ENCODE measurements at places on chromosomes 6 and 20. TPM values are rescaled to one million over a fixed set of nuclear protein-coding genes. Genes with fewer than 3 reads are reported as not detected.

GRCh38 chr6:53287336-53288225 is 61.2 kb downstream of the ELOVL5 start:
- DNase-seq = no peak

TFEB gene
- polyA plus RNA-seq = 10.1 TPM

C6orf58 gene
- polyA plus RNA-seq = 1.0 TPM

DNA sequence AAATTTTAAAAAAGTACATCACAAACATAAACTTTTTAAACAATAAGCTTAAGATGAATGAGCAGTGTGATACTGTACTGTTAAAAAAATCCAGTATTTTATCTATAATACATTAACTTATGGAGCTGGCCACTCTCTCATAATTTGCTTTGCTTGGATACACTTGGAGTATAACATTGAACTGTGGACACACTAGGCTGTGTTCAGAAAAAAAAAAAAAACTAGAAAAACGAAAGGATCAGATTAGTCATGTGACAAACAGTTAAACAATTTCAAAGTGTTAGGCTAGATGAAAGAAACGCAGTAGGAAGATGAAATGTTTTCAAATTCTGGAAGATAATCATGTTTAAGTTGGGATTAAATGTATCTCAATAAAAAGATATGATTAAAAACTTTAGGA is 220.0 kb downstream of the GRIK2 start:
- DNase-seq = no peak

DNA sequence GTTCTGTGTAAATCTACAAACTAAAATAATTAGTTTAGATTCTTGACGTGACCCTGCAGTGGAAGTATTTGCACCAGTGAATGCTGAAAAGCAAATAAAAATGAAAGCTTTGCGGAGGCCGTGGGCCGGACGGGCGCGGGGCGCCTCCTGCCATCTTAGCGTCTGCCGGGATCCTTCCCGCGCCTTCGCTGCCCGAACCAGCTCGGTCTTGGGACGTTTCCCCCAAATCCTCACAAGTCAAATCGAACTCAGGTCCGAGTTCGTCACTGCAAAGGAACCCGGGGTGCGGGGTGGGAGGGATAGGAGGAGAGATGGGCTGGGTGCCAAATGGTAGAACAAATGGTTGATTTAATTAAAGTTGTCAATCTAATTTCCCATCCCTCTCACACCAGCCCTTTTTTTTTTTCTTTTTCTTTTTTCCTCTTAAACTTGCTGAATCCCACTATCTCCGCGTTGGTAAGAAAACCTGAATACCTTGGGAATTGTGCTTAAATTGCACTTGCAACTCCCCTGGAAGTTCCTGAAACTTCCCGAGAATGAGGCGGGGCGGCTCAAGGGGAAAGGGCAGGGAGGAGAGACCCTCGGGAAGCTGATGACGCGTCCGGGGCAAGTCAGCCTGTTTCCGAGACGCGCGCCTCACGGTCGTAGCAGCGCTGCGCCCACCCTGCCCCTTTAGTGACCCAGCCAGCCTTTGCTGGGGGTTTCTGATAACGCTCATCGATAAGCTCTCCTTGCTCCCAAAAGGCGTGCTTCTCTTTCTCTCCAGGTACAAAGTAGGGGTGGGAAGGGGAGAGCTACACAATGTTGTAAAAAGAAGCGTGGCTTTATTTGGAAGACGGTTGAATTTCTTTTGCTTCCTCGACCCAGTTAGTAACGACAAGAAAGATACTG is 1.8 kb downstream of the GJA1 start:
- peak; percentile 82 for DNase-seq

DNA sequence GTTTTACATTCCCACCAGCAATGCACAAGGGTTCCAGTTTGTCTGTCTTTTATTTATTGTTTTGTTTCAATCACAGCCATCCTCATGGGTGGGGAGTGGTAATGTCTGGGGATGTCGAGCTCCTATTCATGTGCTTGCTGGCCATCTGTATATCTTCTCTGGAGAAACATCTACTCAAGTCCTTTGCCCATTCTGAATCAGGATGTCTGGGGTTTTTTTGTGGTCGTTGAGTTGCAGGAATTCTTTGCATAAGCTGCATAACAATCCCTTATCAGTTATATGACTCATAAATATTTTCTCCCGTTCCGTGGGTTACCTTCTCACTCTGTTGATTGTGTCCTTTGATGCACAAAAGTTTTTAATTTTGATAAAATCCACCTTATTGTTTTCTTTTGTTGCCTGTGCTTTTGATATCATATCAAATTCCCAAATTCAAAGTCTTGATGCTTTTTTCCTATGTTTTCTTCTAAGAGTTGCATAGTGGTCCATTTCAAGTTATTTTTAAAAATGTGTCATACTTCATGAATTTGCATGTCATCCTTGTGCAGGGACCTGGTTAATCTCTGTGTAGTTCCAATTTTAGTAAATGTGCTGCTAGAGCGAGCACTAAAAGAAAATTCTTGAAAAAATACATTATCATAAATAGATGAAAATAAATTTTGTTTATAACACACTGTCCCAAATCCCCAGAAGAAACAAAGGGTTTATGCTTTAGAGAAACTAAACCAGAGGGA is 54.9 kb upstream of the PDE10A start:
- DNase-seq = no peak

GRCh38 chr6:4066029-4066755 is 12.7 kb downstream of the FAM217A start:
- no peak for DNase-seq

DNA sequence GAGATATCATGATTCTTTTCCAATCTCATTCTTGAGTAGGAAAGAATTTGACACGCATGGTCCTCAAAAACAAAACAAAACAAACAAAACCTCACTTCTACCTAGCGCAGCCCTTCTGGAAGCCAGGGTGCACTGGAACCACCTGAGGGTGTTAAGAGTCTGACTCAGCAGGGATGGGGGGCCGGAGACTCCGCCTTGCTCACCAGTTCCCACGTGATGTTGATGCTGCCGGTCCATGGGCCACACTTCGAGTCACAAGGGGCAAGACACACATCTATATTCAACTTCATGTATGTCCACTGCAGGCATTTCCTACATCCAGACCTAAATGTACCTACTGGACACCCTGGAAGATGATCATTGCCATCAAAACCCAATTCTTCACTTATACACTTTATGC is 30.4 kb downstream of the BFSP1 start:
- DNase-seq = no peak

CGA gene
- polyA plus RNA-seq = 0.54 TPM

DNA sequence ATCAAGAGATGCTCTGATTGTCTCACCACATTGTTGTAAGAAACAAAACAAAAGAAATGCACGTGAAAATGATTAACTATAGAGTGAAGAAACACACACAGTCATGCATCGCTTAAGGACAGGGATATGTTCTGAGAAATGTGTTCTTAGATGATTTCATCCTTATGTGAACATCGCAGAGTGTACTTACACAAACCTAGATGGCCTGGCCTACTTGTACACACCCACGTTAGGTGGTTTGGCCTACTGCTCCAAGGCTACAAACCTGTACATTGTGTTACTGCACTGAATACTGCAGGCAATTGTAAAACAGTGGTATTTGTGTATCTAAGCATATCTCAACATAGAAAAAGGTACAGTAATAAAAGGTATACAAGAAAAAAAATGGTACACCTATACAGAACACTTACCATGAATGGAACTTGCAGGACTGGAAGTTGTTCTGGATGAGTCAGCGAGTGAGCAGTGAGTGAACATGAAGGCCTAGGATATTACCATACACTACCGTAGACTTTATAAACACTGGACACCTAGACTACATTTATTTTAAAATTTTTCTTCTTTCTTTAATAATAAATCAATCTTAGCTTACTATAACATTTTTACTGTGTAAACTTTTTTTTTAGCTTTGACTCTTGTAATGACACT is 48.6 kb downstream of the FKBP5 start:
- DNase-seq = no peak
